Sciatic nerve (tissue), 2 donors: ENCODE measurements at places on chromosomes 1 and 21.

GRCh38 chr1:32125313-32125712 is 17.5 kb downstream of the KPNA6 start:
- DNase-seq, result no peak

DNA sequence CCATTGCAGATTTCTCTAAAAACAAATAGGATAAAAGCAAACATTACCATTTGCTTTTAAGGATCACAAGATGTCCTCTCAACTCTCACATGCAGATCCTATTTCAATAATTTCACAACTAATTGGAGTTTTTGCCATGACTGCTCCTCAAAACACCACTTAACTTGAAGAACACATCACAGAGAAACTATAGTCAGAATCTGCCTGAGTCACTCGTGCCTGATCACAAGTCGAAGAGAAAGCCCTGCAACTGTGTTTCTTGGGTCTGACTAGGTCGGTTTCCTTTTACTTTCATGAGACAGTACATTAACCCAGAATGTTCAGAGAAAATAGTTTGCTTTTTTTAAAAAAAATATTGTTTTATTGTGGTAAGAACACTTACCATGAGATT is 46.3 kb upstream of the SMYD2 start:
- no peak for DNase-seq

DNA sequence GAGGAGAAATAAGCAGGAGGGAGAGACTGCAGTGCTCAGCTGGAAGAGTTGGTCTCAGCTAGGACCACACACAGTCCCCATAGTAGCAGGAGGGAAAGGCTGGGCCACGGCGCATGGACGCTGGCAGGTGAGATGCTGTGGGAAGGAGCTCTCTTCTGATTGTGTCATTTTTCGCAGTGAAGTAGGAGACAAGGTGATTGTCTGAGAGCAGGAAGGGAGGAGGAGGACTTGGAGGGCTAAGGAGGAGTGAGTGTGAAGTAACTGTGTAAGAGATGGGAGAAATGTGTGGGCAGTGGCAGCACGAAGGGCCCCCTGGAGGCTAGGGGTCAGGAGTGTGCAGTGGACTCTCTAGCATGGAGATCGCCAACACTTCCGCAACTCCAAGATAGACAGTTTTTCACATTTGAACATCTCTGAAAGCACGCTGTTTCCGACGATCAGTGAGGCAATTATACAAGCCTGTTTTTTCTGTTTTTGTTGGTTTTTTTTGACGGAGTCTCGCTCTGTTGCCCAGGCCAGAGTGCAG is 26.4 kb upstream of the KCNC4 start:
- no peak for DNase-seq

DNA sequence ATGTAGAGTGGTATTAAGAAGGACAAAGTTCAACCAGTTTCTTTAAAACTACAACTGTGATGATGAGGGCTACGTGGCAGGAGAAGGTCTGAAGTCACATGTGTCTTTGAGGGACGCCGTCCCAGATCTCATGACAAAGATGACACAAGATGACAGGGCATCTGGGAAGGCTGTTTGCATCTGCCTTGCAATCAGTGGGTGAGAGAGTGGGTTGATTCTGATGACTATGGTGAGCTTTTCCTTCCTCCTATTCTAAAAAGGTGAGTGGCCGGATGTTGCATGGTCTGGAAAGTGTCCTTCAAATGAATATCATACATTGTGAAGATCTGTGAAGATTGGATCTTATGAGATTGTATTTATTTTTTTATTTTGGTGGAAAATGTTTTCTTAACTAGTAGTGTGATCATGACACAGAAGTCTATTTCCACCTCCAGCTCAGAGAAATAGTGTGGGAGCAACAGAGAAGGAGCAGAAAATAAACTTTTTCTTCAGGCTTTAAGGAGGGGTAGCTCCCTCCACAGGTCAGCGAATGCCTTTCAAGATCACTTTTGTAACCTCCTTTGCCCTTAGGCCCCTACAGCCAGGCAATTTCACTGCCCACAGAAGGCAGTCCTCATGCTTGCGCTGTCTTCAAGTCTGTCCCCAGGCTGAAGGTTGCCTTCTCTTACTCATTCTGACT is 76.0 kb upstream of the ATF3 start:
- no peak for DNase-seq

DNA sequence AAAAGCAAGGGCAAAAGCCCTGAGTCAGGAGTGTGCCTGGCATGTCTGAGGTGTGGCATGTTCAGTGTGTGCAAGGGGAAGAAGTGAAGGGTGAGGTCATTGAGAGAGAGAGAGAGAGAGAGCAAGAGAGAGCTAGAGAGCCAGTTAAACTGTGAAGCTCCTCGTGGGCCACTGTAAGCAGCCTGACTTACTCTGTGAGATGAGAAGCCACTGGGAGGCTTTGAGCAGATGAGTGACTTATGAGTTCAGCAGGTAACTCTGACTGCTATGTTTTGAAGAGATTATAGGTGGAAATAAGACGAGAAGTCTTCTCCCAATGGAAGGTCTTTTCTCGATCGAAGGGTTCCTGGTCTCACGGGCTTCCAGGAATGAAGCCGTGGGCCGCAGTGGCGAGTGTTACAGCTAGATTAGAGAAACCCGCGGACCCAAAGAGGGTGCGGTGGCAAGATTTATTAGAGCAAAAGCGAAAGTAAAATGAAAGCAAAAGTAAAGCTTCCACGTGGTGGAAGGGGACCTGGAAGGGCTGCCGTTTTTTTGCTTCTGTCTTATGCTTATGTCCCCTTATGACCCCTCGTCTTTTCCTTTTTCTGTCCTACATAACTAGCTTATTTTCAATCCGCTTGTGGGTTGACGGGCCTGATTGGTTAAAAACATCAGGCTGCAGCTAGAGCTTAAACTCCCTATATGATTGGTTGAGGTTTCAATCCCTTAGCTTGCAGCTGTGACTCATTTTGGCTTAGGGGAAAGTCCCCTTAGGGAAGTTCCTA is 323.1 kb upstream of the FAM78B start:
- DNase-seq, result no peak

DNA sequence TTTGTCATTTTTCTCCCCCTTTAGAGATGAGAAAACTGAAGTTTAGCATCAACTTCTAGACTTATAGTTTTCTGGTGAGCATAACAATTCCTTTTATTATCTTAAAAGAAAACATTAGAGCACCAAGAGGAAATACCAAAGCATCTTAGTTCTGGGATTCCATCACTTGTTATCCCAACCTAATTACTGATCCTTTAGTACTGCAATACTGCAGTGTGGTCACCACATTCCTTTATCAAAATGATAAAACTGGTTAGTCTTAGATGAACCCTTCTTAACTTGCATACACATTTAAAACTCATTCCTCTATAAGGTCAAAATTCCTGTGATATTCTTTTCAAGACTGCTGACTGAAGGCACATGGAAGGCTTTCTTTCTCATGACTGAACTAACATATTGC is 23.1 kb downstream of the SOD1 start:
- no peak for DNase-seq

DNA sequence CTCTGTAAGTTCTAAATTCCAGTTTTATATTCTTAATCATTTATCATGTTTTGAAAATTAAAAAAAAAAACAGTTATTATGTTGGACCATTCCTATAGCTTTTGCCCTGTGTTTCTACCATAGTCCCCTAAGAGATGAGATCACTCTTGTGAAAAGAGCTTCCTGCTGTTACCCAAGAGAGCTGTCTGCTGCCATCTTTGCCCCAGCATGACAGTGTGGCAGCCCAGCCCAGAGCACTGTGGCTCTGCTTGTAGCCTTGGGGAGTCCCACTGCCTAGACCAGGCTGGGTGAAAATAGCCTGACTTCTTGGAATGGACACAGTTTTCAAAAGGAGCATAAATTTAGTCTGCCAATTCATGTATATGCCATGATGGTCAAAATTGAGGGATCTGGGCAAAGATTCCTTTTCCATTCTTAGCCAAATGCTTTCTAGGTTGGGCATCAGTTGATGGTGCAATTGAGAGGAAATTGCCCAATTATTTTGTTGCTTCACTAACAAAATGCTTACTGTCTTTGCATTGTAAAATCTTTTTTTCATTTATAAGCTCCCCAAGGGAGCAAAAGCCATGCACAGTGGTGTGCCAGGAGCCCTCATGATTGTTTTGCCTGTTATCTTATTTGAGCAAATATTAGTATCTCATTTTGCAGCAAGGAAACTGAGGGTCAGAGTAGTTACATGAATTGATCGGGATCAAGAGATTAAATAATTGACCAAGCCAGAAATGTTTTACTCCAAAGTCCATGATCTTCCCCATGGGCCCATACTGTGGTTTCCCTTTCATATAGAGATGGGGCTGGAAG is 72.8 kb downstream of the ETS2 start:
- no peak for DNase-seq

DNA sequence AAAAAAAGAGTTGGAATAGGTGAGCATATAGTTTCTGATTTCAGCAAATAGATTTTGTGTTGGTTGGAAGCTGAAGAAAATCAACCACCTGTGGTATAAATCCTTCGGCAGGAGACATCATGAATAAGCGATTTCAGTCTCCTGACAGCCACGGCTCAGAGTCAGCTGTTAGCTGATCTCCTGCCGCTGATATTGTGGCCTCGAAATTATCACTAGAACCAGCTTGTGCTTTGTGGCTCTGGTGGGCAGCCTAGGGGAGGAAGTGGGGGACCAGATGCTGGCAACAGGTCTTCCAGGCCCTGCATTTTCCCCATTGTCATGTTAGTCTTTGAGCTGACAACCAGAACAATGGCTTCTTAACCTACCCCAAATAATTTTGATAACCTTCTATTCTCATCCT is 842 bp upstream of the GCSAML start:
- no peak for DNase-seq

DNA sequence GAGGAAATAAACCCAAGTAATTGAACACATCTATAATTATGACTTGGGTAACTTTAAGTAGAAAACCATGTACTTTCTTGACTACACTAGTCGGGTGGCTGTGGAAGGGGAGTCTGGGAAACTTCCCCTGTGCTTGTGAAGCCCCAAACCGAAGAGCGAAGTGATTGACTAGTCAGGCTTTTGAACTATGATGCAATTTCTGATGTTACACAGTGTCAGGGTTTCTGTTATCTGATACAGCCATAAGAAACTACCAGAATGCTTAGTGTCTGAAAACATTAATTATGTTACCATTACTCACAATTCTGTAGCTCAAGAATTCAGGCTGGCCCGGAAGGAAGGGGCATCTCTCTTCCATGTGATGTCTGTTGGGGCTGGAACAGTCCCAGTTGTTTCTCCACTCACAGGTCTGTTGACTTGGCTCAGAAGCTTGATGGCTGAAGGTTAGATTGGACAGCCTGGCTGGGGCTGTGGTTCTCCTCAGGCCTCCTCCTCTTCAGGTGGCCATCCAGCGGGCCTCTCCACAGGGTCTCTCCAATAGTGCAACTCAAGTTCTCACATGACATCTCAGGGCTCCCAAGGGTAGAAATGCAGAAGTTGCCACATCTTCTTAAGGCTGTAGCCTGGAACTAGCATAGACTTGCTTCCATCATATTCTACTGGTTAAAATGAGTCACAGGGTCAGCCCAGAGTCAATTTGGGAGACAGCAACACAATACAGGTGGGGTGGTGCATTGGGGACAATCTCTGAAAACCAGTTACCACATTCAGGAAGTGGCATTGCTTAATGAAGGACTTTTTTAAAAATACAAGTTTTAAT is 8.3 kb upstream of the C8B start:
- DNase-seq, result no peak

- no peak for DNase-seq
Observed at GRCh38 chr1:4527819-4528218, 126.6 kb upstream of the AJAP1 start.

DNA sequence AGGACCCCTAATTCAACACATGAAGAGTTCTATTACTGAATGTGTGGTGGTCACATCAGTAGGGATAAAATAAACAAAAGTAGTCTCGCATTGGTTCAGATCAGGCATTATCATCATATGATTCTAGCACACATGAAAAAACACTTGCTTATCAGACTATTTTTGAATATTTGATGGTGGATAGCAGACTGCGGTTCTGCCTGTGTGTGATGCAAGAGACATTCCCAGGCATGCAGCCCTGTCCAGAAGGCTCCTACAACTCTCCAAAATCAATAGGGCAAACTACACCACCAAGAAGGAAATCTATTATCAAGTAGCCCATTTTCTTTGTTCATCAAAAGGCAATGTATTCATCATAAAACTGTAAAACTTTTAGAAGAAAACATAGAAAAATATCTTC is 304.7 kb downstream of the DUSP10 start:
- DNase-seq, result no peak
